HCT116 (cell line): ENCODE measurements at places on chromosomes 5 and 9. TPM values are rescaled to one million over a fixed set of nuclear protein-coding genes. Genes with fewer than 3 reads are reported as not detected.

DNA sequence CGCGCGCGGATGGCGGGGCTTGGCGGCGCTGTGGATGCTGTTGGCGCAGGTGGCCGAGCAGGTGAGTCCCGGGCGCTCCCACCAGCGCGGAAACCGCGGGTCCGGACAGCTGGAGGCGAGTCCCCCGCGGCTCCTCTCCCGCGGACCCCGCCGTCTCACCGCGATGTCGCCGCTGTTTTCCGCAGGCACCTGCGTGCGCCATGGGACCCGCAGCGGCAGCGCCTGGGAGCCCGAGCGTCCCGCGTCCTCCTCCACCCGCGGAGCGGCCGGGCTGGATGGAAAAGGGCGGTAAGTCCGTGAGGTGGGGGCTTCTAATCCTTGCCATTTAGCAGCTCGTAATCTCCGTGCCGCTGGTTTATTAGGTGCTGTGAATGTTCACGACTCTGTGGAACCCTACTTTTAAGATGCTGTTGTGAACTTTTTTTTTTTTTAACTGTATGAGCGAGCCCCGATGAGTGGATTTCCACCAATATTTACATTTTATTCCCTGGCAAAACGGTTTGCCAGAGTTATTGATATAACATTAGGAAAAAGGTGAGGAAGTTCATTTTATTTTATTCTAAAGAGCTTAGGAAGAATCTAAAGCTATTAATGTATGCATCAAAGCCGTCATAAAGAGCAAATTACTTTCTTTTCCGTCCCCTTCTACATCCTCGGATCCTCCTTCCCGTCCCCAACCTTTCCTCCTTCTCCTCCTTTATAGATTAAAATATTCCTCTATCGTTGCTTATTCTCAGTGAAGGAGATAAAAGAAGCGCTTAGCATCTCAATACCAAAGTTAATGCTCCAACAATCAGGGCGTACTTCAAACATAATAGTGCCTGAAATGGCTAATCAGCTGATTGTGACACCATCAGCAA is 579 bp downstream of the ADAMTS16 start:
- no peak overlapping the region for H3K4me3 ChIP-seq
- no peak for DNase-seq
- H3K27me3 ChIP-seq = no peaks in the 10 kb centered on the region
- no peaks in the 10 kb centered on the region for H3K36me3 ChIP-seq

- H3K4me3 ChIP-seq = no peak overlapping the region
- no peak for DNase-seq
- no peaks in the 10 kb centered on the region for H3K4me1 ChIP-seq
- no peaks in the 10 kb centered on the region for H3K27me3 ChIP-seq
- no peak overlapping the region for H3K27ac ChIP-seq
- no peaks in the 10 kb centered on the region for H3K36me3 ChIP-seq
Measured at GRCh38 chr5:110092955-110093785, 403.4 kb downstream of the MAN2A1 start.

GRCh38 chr5:139795074-139796001 is at the start of gene PSD2:
TSS of gene PSD2 (plus strand) at chr5:139795808. CDS start at chr5:139809441, 13,633 bp downstream.
- H3K4me1 ChIP-seq = peaks cover 9% of the 10 kb centered on the region
- H3K36me3 ChIP-seq = no peaks in the 10 kb centered on the region
- DNase-seq = no peak
- H3K4me3 ChIP-seq = peak within 1 kb of the TSS; percentile 22

GRCh38 chr5:57784121-57784520 is 301.5 kb upstream of the ACTBL2 start:
- no peak overlapping the region for H3K27ac ChIP-seq
- DNase-seq = no peak
- H3K27me3 ChIP-seq = no peaks in the 10 kb centered on the region
- H3K4me1 ChIP-seq = peaks cover 8% of the 10 kb centered on the region; the same call in 1 of the 2 replicates
- no peak overlapping the region for H3K4me3 ChIP-seq
- H3K36me3 ChIP-seq = no peaks in the 10 kb centered on the region

GRCh38 chr9:124502711-124503702 is 4.2 kb downstream of the NR5A1 start:
- DNase-seq = no peak
- H3K4me3 ChIP-seq = no peak overlapping the region

DNA sequence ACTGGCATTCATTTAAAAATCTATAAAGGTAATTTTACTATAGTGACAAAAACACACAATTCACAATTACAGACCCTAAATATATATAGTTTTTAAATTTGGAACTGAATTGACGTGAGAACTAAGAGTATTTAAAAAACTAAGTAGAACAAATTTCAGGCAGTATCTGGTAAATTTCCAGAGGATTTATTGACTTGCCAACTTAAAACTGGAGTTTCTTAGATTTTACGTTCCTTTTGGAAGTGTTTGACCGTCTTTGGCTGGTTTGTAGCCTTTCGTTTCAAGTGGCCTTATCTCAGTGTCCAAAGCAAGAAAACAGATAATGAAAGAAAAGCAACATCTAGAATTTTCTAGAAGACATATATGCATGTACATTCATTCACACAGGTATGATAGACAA is 234.4 kb upstream of the VLDLR start:
- no peak for DNase-seq
- H3K27ac ChIP-seq = no peak overlapping the region
- no peak overlapping the region for H3K4me3 ChIP-seq
- H3K4me1 ChIP-seq = no peaks in the 10 kb centered on the region
- no peaks in the 10 kb centered on the region for H3K36me3 ChIP-seq

DNA sequence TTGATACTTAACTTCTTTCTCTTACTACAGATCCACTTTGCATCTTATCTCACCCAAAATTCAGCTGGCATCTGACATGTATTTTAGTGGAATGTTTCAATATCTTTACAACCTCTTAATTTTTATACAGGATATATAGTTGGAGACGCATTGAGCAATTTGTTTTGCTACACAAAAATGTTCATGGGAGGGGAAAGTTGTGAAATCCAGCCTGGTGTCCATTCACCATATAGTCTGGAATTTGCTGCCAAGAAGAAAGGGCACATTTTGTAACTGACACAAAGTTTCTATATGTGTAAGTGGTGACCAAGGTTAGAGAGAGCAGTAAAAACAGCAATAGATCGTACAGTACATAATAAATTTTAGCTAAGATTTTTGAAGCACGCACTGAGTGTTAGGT is 14.0 kb upstream of the CHD1 start:
- H3K4me3 ChIP-seq = no peak overlapping the region
- DNase-seq = no peak
- no peaks in the 10 kb centered on the region for H3K27me3 ChIP-seq

DNA sequence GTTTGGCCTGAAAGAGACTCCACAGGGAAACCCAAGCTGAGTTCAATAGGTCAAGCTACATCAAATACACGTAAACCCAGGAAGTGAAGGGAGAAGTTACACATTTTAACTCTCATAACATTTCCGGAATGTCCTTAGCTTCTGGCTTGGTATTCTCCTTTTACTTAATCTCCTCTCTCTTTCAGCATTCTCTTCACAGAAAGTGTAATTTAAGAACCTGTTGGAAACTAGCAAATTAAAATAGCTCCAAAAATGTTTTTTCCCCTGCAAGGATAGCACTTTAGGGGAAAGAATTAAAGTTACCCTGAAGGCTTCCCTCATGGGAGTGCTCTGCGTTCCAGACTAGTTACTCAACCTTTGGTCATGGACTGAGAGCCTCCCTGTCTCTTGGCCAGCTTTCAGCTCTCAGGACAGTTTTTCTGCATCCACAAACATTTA is 292.7 kb upstream of the TARS1 start:
- H3K27me3 ChIP-seq = no peaks in the 10 kb centered on the region
- H3K36me3 ChIP-seq = no peaks in the 10 kb centered on the region
- H3K4me3 ChIP-seq = no peak overlapping the region
- DNase-seq = no peak

- H3K27me3 ChIP-seq = no peaks in the 10 kb centered on the region
- no peak overlapping the region for H3K4me3 ChIP-seq
- H3K27ac ChIP-seq = no peak overlapping the region
- DNase-seq = peak; percentile 34
Measured at GRCh38 chr9:16039218-16039987, 486.6 kb downstream of the CCDC171 start.

DNA sequence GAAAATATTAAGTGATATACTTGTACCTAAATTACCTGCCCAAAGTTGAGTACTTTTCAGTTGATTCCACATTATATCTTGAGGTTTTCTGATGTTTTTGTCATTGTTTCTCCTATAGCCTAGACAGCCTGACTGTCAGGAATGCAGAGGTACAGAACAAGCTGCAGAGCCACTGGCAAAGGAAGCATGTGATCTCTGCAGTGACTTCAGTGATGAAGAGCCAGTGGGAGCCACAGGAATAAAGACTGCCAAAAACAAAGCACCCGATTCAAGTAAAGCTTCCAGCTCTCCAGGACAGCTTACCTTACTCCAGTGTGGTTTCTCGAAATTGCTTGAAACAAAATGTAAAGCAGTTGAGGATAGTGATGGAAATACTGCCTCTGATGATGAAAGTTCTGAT is 96.3 kb downstream of the ERCC6L2 start:
- peaks cover 11% of the 10 kb centered on the region for H3K36me3 ChIP-seq
- DNase-seq = no peak
- no peaks in the 10 kb centered on the region for H3K4me1 ChIP-seq
- no peak overlapping the region for H3K4me3 ChIP-seq
- no peaks in the 10 kb centered on the region for H3K27me3 ChIP-seq

GRCh38 chr5:38806775-38807258 is 39.0 kb upstream of the OSMR start:
- peak; percentile 83 for DNase-seq
- H3K27me3 ChIP-seq = no peaks in the 10 kb centered on the region
- peak overlapping the region; percentile 53 for H3K27ac ChIP-seq
- H3K4me1 ChIP-seq = peaks cover 44% of the 10 kb centered on the region
- no peak overlapping the region for H3K4me3 ChIP-seq

DNA sequence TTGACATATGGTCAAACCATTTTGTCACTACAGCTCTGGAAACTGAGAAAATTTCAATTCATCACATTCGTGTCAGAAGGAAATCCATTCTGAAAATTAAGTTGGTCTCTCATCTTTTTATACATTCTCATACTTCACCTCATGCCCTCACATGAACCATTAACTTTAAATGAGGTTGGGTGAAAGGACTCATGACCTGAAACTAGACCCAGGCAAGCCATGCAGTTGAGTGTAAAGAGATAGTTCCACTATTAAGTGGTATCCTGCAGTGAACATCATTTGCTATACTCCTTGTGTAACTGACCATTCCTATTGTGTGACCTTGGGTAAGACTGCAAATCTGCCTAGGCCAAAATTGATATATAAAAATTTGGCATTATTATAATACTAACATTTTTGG is 299.6 kb upstream of the GRIN3A start:
- DNase-seq = no peak
- no peaks in the 10 kb centered on the region for H3K4me1 ChIP-seq
- no peaks in the 10 kb centered on the region for H3K36me3 ChIP-seq
- H3K4me3 ChIP-seq = no peak overlapping the region
- no peaks in the 10 kb centered on the region for H3K27me3 ChIP-seq
- H3K27ac ChIP-seq = no peak overlapping the region

DNA sequence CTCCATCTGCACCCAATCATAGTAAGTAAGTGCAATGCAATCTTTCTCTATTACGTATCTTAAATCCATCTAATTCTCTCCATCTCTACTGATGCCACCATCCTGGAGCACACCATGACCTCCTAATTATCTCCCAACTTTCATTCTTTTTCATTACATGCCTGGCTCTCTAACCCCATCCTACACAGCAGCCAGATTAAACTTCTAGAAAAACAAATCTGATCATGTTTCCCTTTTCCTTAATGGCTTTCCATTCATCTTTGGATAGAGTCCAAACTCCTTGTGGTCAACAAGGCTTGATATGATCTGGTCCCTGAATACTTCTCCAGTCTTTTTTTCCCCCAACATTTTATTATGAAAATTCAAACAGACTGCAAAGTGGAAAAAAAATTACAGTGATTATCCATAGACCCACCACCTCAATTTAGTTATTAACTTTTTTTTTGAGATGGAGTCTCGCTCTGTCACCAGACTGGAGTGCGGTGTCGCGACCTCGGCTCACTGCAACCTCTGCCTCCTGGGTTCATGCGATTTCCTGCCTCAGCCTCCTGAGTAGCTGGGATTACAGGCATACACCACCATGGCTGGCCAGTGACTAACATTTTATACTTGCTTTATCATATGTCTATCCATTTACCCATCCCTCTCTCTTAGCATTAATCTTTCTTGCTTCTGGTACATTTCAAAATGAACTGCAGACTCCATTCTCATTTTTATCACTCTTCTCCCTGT is 5.2 kb downstream of the PPP2R2B start:
- H3K4me1 ChIP-seq = no peaks in the 10 kb centered on the region
- H3K27ac ChIP-seq = no peak overlapping the region
- H3K36me3 ChIP-seq = no peaks in the 10 kb centered on the region
- H3K27me3 ChIP-seq = peaks cover 14% of the 10 kb centered on the region; the same call in 1 of the 2 replicates
- DNase-seq = no peak

DNA sequence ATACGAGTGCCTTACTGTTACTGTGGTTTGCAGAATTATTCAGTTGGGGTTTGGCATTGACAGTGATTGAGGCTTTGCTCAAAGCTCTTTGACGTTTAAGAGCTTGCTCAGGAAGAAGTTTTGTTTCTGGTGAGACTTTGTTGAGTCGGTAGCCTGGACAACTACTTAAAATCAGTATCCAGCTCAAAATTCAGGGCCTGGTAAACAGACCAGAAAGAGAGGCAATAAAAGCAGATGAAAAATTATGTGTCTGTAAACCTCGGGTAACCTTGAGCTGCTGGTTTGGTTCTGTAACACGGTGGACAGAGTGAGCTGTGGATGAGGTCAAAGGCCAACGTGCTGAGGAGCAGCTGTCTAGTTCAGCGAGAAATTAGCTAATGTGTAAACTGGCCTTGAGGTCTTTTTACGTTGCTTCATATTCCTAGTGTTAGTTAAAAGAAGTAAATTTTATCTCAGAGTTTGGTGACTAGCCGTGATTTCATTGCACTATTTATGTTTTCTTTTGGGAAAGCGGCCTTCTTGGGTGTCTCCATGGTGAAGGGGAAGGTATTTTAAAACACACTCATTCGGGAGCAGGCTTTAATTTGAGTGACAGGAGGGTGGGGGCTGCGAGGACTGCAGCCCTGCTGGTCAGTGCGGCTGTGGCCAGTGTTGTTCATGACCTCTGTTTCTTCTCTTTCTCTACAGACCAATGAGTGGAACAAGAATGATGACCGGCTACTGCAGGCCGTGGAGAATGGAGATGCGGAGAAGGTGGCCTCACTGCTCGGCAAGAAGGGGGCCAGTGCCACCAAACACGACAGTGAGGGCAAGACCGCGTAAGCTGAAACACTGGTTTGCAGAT is 82.0 kb upstream of the TTC23L start:
- no peaks in the 10 kb centered on the region for H3K36me3 ChIP-seq
- H3K4me1 ChIP-seq = no peaks in the 10 kb centered on the region
- H3K27ac ChIP-seq = no peak overlapping the region
- no peak for DNase-seq

IFNK gene
- total RNA-seq = not detected

C9 gene
- 0.34 TPM for total RNA-seq

NEURL1B gene
- 5.8 TPM for total RNA-seq

TNFAIP8 gene
- 18.4 TPM for total RNA-seq

SFXN1 gene
- 145 TPM for total RNA-seq

RNF180 gene
- total RNA-seq = not detected
